ENCODE measurements at places on chromosomes 7 and 10.
A peak's percentile ranks its signal among the peaks of the same experiment; 100 is the strongest.

DNA sequence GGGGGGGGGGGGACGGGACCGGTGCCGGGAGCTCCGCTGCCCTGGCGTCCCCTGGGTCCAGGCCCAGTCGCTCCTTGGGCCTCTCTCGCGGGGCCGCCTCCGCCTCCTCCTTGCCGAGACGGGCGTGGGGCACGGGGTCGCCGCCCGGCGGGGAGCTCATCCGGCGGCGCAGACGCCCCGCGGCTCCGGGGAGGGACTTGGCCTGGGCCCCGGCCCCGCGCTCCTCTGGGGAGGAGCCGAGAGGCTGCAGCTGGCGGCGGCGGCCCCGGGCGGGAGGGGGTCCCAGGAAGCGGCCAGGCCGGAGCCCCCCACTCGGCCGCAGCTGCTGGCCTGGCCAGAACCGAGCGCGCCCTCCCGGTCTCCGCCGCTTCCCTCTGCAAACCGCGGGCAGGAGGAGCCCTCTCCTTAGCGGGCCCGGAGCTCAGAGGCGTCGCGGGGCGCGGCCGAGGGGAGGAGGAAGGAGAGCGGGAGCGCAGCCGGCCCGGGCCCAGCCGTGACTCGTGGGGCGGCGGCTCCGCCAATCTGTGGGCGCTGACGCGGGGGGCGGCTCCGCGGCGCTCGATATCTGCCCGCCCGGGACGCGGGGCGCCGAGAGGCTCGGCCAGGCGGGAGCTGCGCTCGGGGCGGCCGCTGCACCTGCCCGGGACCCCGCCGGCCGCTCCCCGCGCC is at the start of gene FAM20C:
Gene FAM20C, plus strand, starts transcription at position 591 of the 669 bp plus-strand sequence. CDS start 629 bp downstream, outside the sequence.
- peak; percentile 11 for DNase-seq

GRCh38 chr7:134446923-134447322 is 12.0 kb downstream of the AKR1B1 start:
- DNase-seq: no peak

- DNase-seq: no peak
Measured at GRCh38 chr10:24841530-24841929, 110.9 kb downstream of the PRTFDC1 start.

DNA sequence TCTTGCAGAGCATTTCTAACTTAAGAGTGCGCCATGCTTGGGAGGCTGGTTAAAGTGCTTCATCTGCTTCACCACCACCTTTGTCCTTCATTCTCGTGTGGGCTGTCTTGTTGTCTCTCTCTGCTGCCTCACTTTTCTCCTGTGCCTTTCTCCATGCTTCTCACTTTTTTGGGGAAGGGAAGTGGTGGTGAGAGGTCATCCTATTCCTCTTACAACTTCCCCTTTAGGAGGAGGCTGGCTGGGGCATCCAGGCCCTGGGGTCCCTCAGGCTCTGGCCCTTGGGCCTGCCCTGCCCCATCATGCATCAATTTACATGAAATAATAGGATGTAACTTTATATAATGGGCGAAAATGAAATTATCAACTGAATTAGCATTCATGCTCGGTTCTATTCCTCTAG is 39.9 kb upstream of the PIP4K2A start:
- no peak for DNase-seq

GRCh38 chr10:71421075-71421434 is 24.3 kb downstream of the CDH23 start:
- no peak for DNase-seq

DNA sequence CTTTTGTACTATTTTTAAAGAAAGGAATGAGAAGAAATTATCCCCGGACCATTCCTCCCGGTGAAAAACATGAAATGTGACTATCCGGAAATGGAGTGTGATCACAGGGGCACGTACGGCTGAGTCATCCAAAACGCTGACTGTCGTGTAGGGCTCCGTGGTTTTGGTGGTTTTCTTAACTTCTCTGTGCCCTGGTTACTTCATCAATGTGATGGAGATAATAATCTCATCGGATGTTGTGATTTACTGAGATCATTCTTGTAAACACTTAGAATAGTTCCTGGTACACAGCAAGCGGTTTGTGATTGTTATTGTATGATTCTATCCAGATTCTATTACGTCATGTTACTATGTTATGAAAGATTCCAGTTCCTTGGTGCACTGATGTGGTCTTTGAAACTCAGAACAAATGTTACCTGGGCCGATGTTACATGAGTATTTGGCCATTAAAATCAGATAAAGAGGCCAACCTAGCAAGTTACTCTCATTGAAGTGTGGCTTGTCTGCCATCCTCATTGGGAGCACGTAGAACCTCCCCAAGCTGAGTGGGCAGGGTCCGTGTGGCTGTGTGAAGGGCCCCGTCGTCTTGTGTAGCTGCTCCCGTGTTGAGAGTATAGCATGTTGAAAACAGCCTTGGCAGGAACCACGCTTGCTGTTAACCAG is 99.5 kb downstream of the CAMK1D start:
- peak; percentile 43 for DNase-seq

DNA sequence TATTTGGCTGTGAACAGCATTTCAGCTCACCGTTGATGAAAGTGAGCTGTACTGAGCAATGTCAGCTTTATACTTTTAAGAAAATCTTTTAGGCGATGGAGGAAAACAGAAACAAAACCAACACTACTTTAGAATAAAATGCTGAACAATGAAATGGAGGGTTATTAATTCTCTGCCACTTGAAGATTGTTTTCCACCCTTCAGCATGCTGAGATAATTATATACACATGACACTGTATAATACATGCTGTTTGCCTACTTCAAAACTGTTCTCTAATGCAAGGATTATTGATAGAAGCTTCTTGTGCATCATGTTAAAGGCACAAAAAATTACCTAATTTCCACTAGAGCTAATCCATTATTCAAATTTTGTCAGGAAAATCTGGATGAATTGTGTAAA is 66.8 kb downstream of the CACNA2D1 start:
- DNase-seq: no peak

DNA sequence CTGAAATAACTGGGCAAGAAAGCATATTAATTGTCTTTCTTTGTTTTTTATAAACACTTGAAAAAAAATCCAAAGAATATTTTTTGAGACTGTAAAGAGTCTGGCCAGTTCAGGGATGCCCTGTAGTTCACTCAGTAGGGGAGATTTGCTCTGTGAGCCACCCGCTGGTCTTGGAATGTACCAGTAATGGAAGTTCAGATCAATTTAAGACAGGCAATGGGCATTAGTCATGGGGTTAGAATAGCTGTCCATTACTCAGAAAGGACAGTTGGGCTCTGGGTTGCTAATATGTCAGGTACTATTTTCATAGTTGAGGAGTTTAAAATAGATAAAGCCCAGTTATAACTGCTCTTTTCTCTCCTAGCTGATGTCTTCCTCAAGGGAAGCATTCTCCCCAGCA is 38.7 kb downstream of the A1CF start:
- DNase-seq: no peak

DNA sequence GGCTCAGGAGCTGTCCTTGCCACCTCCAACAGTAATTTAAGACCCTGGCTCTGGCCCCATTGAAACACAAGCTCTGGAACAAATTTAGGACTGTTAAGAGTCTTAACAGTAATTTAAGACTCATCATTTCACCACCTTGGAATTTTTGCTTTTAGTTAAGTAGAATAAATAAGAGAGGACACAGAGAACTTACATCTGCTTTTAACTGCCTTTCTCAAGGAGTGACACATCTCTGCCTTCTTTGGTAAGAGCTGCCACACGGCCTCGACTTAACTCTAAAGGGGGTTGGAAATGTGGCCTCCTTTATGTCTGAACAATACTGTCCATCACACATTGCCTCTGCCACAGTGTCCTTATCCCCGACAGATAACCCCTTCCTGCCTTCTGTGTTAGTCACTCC is 77.9 kb downstream of the HERPUD2 start:
- no peak for DNase-seq

- DNase-seq: no peak
Measured at GRCh38 chr10:133292919-133293809, 15.5 kb downstream of the TUBGCP2 start.

DNA sequence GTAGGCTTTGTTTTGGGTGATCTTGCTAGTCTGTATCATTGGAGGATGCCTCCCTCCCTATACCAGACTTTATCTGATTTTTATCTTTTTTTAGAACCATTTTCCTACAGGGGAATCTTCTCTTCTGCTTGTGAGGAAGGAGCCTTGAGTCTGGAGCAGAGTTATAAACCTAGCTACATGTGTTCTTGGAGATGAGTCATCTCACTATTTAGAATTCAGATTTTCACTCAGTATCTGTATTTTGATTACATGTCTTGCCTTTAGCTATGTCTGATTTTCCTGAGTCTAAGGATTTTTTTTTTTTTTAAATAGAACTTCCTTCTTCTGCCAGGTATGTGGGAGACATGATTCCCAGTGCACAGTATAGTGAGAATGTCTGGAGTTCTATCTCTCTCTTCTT is 211.6 kb upstream of the MBL2 start:
- DNase-seq: no peak

DNA sequence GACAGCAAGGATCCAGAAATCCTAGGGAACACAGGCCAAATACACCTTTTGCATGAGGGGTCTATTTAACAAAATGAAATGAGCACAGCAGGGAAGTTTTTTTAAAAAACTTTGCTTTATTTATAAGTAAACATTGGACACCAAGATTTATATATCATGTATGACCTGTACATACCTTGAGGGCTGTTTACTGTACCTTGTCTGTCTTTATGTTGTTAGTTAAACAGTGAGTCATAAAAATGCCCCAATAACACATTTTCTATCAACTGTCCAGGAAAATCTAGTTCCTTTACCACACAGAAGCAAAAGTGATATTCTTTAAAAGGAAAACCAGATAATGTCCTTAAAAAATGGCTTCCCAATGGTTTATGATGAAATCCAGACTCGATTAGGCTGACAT is 45.1 kb upstream of the AGR3 start:
- DNase-seq: no peak

- DNase-seq: no peak
Measured at GRCh38 chr10:17154116-17154515, 24.5 kb upstream of the CUBN start.

GRCh38 chr10:78868048-78868447 is 200.7 kb upstream of the ZMIZ1 start:
- DNase-seq: no peak

DNA sequence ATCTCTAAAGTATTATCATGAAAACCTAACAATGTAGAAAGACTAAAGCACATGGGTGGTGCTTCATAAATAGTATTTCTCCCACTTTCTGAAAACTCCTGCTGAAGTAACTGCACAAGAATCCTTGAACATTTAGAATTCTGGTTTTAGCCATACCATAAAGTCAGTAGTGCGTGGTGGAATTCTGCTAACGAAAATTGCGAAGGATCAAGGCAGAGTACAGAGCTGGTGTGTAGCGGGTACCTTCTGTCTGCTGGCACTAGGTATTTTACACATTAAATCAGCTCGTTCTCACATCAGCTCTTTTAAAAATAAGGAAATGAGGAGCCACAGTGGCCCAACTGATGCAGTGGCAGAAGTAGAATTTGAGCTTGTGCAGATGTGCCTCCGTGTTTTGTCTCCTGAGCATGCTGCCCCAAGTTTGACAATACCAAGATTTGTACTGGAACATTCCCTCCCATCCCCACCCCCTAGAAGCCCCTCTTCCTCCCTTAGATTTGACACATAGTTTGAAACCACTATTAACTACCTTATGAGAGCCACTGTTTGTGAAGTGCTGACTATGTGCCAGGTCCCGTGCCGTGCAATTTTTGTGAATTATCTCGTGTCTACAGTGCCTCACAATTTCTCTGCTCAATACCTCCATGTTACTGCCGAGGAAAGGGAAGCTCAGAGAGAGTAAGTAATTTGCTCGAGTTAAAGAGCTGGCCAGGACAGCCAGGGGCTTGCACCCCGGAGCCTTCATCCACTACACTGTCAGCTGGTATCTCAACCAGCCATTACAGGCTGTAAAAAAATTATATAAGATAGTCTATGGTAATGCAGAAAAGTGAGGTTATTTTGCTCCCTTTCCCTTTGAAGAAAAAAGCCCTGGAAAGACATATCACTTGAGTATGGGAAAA is 66.9 kb downstream of the EGFR start:
- DNase-seq: no peak

DNA sequence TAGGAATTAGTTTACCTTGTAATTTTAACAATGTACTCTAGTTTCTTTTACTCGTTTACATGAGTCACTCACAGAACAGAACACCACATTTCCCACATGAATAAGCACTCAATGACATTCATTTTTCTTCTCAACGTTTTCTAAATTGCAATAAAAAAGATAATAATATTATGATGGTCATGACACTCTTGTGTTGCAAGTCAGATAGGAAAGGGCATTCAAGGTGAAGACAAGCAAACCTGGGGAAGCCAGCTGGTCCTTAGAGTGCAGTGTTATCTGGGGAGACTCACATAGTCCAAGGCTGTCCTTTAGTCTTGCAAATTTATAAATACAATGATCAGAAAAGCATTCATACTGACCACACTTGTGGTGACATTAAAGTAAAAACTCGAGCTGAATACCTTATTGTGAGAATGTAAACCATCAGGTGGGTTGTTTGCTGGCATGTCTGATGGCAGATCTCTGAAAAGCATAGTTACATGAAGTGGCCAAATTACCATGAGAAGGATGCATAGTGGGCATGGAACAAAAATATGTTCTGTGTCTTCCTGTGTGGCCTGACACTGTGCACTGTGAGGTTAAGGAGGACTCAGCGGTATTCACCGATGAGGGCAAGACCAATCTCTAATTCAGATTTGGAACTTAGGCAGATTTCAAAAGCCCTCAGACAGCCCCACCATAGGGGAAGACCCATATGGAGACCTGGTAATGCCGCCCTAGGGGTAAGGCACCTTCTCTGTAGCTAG is 158.9 kb upstream of the ASAH2 start:
- DNase-seq: no peak

GRCh38 chr10:103096130-103096529 is 96.9 kb downstream of the NT5C2 start:
- no peak for DNase-seq

- no peak for DNase-seq
Measured at GRCh38 chr10:88754287-88754686, 5.5 kb upstream of the LIPN start.

GRCh38 chr7:2002561-2003450 is 229.9 kb downstream of the MAD1L1 start:
- no peak for DNase-seq

DNA sequence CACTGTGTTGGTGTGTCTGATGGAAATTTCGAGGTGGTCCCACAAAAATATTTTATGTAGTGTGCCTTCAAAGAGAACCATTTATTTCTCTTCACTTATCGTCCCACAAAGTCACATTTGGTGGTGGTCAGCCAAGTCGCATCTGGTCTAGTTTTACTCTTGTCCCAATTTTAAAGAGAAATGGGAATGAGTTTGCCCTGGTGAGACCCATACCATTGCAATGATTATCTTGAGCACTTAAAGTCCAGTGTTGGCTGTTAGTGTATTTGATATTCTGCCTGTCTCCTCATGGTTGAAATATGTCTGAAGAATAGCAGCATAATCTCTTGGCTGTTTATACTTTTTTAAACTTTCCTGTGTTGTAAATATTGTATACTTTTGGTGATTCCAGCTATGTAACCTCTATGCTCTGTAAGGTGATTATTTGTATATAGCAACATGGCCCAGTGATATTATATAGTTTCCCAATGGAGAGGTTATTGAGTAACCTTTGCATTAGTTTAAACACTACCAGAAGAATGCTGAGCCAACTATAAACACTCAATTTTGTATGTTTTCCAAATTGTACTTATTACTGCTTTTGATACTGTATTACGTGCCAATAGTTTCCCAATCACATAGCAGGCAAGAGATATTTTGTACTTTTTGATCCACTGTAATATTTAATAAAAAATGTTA is 172.2 kb downstream of the RTKN2 start:
- DNase-seq: no peak
